ENCODE measurements at places on chromosomes 11 and 22. TPM values are rescaled to one million over a fixed set of nuclear protein-coding genes. Genes with fewer than 3 reads are reported as not detected.

GRCh38 chr11:114137838-114138237, 78.3 kb downstream of the ZBTB16 start:
- H3K27me3 ChIP-seq = no peaks in the 10 kb centered on the region
- H3K36me3 ChIP-seq = no peaks in the 10 kb centered on the region
- H3K27ac ChIP-seq = no peak overlapping the region
- no peak for DNase-seq
- H3K4me3 ChIP-seq = no peak overlapping the region

DNA sequence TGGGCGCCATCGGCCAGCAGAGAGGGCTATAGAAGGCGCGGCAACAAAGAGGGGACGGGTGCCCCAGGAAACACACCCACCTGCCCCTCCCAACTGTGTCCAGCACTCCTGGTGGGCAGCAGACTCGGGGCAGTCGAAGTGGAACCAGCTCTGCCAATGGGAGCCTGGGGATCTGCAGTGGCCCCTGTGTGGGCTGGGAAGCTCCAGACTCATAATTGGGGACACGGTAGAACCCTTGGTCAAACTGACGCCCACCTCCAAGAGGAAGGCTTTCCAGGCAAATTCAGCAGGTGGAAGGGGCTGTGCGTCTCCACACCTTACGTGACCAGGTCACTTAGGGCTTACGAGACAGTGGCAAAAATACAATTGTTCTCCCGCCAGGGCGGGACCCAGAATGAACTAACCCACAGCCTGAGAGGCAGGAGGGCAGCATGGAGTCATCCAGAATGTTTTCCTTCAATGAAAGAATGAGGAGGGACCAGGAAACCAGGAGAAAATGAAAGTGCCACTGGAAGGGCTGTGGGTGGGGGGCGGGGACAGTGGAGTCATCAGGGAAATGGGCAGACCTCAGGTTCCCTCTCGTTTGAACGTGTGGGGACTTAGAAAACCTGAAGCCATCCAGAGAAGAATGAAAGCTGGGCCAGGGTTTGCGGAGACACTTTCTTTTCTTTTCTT, 53.2 kb upstream of the SHANK2 start:
- no peaks in the 10 kb centered on the region for H3K27me3 ChIP-seq
- no peak for DNase-seq
- no peak overlapping the region for H3K27ac ChIP-seq
- peaks cover 3% of the 10 kb centered on the region for H3K4me1 ChIP-seq

DNA sequence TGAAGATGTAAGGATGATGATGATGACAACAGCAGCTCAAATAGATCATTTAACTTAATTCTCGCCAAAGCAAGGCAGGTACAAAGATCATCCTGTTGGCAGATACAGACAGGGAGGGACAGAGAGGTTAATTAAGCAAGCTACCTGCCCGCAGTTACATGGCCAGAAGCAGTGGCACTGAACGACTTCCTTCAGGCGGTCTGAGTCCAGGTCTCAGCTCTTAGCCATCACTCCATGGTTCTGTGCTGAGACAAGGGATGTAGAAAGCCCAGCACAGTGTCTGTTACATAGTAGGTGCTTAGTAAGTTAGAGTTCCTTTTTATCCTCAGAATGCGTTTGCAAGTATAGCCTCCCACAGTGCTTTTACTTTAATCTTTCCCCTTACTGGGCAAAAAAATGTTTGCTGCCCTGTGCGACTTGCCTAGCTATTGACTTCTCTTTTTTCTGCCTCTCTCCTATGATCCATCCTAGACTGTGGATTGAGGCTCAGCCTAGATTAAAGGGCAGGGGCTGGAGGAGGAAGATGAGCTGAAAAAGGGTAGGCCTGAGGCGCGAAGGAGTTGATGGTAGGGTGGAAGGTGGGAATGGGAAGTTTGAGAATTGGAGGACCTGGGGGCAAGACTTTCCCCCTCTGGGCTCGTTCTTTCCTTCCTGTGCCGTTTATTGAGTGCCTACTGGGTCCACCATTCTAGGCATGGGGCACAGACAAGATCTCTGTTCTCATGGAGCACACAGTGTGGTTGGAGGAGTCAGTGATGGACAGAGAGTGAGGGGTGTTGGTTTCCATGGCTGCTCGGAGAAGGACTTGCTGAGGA, 108.2 kb upstream of the OR4B1 start:
- H3K27me3 ChIP-seq = no peaks in the 10 kb centered on the region
- DNase-seq = no peak
- H3K4me3 ChIP-seq = no peak overlapping the region

- no peaks in the 10 kb centered on the region for H3K36me3 ChIP-seq
- peaks cover 7% of the 10 kb centered on the region for H3K27me3 ChIP-seq
- no peaks in the 10 kb centered on the region for H3K4me1 ChIP-seq
- H3K27ac ChIP-seq = no peak overlapping the region
Measured at GRCh38 chr22:46452195-46453005, 85.0 kb downstream of the CELSR1 start.

- H3K4me1 ChIP-seq = peaks cover 31% of the 10 kb centered on the region
- DNase-seq = peak; percentile 90
- no peaks in the 10 kb centered on the region for H3K36me3 ChIP-seq
- no peak overlapping the region for H3K4me3 ChIP-seq
- H3K27me3 ChIP-seq = no peaks in the 10 kb centered on the region
- H3K27ac ChIP-seq = peak overlapping the region; percentile 78
Measured at GRCh38 chr11:68825571-68825970, 16.1 kb downstream of the CPT1A start.

- no peaks in the 10 kb centered on the region for H3K27me3 ChIP-seq
- DNase-seq = no peak
- no peak overlapping the region for H3K27ac ChIP-seq
Measured at GRCh38 chr11:19929147-19929546, 216.5 kb downstream of the NAV2 start.

DNA sequence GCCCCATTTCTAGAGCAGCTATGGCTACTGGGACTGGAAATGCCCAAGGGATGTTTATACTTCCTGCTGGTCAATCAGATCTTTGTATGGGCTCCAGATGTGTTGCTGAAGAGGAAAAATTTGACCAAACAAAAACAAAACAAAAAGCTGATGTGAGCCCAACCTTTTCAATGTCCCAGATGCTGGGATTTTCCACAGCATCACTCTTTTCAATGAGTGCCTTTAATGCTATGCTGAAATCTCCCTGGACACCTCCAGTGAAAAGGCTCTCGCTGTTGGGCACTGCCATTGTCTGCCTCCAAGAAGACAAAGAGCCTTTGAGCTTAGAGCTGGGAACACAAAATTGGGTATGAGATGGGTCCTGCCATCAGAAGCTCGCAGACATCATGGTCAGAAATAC, 671.9 kb downstream of the NTM start:
- DNase-seq = no peak
- no peak overlapping the region for H3K27ac ChIP-seq
- no peaks in the 10 kb centered on the region for H3K36me3 ChIP-seq
- no peaks in the 10 kb centered on the region for H3K27me3 ChIP-seq

DNA sequence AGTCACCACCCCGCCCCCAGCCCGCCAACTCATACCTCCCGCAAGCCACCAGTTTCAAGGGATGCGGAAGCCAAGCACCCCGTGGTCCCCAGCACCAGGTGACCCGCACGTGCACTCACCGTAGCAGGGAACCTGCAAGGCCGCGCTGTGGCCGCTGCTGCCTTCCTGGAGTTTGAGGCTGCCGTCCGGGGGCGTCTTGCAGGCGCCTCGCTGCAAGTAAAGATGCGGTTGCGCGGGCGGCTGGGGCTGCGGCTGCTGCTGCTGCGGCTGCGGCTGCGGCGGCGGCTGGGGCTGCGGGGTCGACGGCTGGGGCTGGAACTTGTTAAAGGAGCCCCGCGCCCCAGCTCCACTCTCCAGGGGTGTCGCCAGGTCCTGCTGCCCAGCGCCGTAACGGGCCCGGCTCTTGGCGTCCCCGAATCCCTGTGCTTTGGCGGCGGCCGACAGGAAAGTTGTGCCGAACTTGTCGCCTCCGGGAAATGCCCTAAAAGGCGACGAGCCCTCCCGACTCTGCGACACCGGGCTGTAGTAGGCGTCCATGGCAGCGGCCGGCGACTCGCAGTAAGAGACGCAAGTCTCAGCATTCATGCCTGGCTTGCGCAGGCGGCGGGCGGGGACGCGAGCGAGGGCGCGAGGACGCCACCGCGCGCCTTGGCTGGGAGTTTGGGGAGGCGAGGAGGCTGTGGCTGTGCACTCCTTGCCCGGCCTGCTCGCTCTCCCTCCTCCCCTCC, at the start of gene ALX4:
Gene ALX4 (minus strand): TSS at position 662 of the 728 bp plus-strand sequence. CDS start 77 bp downstream, at position 585.
- DNase-seq = no peak
- no peaks in the 10 kb centered on the region for H3K36me3 ChIP-seq
- H3K27me3 ChIP-seq = peaks cover 100% of the 10 kb centered on the region
- no peak within 1 kb of the TSS for H3K27ac ChIP-seq
- H3K4me3 ChIP-seq = no peak within 1 kb of the TSS
- peaks cover 9% of the 10 kb centered on the region for H3K4me1 ChIP-seq

DNA sequence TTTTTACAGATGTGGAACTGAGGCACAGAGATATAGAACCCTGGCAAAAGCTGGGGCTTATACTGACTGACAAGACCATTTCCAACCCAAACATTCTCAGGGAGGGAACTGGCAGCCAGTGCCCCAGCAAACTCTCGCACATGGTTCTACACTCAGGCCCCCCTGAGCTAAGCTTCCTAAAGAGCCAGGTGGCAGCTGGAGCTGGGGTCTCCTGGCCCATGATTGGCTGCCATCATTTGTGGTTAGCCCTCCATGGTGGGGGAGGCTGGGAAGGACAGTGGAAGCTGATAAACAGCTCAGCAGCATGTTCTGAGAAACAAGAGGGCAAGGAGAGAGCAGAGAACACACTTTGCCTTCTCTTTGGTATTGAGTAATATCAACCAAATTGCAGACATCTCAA, at the start of gene RAG1:
Gene RAG1 (plus strand): TSS at position 314 of the 400 bp plus-strand sequence. CDS start 5,298 bp downstream, outside the sequence.
- no peaks in the 10 kb centered on the region for H3K27me3 ChIP-seq
- H3K4me1 ChIP-seq = no peaks in the 10 kb centered on the region
- no peak within 1 kb of the TSS for H3K27ac ChIP-seq
- DNase-seq = no peak

GRCh38 chr22:42270510-42271190, at the start of gene TCF20:
TSS of gene TCF20 (minus strand) at chr22:42270653. CDS start at chr22:42215305, 55,348 bp downstream.
- peak; percentile 87 for DNase-seq
- H3K4me3 ChIP-seq = peak within 1 kb of the TSS; percentile 93

DNA sequence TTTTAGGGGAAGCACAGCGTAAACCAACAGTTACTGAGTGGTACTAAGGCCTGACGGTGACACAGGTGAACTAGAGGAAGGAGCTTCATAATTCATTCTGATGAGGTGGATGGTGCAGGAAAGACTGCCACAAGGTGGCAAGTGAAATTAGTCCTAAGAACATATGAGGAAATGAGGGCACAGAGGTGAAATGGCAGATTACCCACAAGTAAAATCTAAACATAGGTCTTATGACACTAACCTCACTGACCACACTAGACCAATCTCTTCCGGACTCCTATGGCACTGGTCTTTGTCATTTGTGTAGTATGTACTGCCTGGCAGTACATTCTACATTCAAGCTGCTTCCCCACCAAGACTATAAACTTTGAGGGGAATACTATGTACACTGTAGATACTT, 20.2 kb downstream of the GAB2 start:
- no peak overlapping the region for H3K4me3 ChIP-seq
- no peaks in the 10 kb centered on the region for H3K36me3 ChIP-seq
- no peaks in the 10 kb centered on the region for H3K4me1 ChIP-seq
- DNase-seq = no peak
- H3K27me3 ChIP-seq = no peaks in the 10 kb centered on the region

GRCh38 chr11:83153764-83154163, 3.2 kb upstream of the PCF11 start:
- H3K4me1 ChIP-seq = peaks cover 6% of the 10 kb centered on the region
- H3K27ac ChIP-seq = no peak overlapping the region
- no peak overlapping the region for H3K4me3 ChIP-seq

GRCh38 chr11:134481933-134482527, 70.0 kb upstream of the B3GAT1 start:
- peaks cover 2% of the 10 kb centered on the region for H3K36me3 ChIP-seq
- no peaks in the 10 kb centered on the region for H3K27me3 ChIP-seq
- peaks cover 6% of the 10 kb centered on the region for H3K4me1 ChIP-seq
- no peak overlapping the region for H3K27ac ChIP-seq
- H3K4me3 ChIP-seq = no peak overlapping the region
- no peak for DNase-seq

The RPS6KA4 gene
- 25.8 TPM for polyA plus RNA-seq

The KCNQ1OT1 gene
- 2.8 TPM for polyA plus RNA-seq

The OR5B21 gene
- 0.07 TPM for polyA plus RNA-seq

The PTGDR2 gene
- 5.0 TPM for polyA plus RNA-seq

Data from large intestine (tissue), 12 donors.